Activated CD8-positive, alpha-beta memory T cell treated with anti-CD3 and anti-CD28 coated beads for 4 hours (primary cell): ENCODE measurements at places on chromosomes 6 and 20.

- DNase-seq = no peak
These were observed 1.0 kb upstream of the TAGAP start for GRCh38 chr6:159045801-159046200.

DNA sequence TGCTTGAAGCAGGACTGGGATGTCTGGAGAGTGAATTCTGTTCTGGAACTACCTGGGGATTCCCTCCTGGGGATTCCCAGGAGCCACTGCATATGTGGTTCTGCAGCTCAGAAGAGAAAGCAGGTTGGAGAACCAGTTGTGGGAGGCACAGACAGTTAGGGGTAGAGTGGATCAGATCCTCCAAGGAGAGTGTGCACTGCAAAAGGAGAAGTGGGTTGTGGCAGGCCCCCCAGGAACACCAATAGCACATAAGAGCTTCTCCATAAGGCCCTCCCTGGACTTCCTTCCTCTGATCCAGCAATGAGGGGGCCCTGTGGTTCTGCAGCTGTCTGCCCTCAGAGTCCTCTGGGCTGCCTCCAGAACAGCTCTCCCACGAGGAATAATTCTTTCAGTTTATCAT, 369.2 kb upstream of the CNR1 start:
- no peak for DNase-seq

- DNase-seq = no peak
These were observed 16.2 kb downstream of the TFAP2A start for GRCh38 chr6:10398446-10399218.

DNA sequence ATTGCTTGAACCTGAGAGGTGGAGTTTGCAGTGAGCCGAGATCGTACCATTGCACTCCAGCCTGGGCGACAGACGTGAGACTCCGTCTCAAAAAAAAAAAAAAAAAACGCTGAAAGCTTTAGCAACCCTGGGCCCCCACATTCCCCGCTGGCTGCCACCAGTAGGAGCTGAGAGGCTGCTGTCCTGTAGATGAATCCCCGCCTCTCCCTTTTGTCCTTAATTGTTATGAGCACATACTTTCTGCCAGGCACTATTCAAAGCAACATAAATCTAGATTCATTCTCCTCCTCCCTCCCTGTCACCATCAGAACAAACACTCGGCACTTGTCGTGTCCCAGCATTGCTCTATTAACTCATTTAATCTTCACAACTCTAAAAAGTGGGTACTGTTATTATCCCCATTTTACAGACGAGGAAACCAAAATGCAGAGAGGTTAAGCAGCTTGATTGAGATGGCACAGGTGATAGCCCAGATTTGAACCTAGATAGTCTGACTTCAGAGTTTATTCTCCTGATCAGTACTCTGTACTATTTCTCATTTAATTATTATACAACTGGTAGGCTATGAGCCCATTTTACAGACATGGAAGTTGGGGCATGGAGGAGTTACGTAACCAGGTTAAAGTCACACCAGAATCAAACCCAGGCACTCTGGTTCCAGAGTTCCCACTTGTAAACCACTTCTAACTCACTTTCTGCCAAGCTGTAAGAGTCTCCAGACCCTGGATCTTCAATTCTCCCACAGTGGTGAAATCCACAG, 97.4 kb downstream of the EYA2 start:
- no peak for DNase-seq
